Stimulated activated memory B cell treated with anti-CD40 and anti-IgM and Interleukin-4, amounts not matched to agents 10 μg/mL and 1 μg/mL and 100 μg/mL, for 72 hours (primary cell): ENCODE measurements at places on chromosomes 1 and 21.

DNA sequence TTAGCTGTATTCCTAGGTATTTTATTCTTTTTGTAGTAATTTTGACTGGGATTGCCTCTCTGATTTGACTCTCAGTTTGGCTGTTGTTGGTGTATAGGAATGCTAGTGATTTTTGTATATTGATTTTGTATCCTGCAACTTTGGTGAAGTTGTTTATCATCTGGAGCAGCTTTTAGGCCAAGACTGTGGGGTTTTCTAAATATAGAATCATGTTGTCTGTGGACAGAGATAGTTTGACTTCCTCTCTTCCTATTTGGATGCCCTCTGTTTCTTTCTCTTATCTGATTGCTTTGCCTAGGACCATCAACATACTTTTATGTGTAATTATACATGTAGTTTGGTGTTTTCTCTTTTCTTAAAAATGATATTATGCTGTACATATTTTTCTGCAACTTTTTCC is 27.2 kb downstream of the CD46 start:
- ATAC-seq: no peak

- no peak for ATAC-seq
Observed at GRCh38 chr1:55916481-55916880, 662.9 kb downstream of the PLPP3 start.

- ATAC-seq: no peak
Observed at GRCh38 chr1:1764876-1765470, 13.3 kb downstream of the NADK start.

DNA sequence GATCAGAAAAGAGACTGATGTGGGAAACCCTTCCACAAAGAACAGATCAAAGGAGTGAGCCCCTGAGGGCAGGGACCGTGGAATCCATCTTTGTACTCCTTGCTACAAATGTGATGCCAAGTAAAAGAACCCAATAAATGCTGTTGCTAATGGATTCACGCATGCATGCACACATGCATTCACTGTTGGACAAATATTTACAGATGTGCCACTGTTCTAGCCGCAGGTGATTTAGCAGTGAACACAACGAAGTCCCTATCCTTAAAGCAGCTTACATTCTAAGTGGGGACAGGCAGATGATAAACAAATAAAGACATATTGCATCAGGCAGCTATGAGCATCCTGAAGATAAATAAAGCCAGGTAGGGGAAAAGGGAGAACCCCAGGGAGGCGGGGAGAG is 67.8 kb downstream of the ITPKB start:
- no peak for ATAC-seq

DNA sequence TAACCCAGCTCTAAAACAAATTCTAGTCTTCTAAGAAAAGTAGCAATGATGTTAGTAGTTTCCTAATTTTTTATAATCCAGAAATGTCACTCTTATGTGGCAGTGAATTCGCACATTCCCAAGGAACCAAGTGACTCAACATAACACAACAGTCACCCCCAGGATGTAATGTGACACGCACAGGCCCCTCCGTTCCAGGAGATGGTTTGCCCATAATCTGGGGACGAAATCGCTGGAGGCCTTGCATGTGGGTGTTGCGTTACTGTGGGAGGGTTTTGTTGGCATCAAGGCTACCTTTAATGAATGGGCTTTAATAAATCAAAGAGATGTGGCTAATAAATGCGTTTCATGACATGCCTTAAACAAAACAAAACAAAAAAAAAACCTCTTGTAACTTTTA is 50.9 kb downstream of the EVA1C start:
- no peak for ATAC-seq

GRCh38 chr21:17343055-17343454 is 169.8 kb upstream of the CXADR start:
- no peak for ATAC-seq

GRCh38 chr1:229666585-229666984 is 40.5 kb downstream of the URB2 start:
- no peak for ATAC-seq
